ENCODE measurements at places on chromosomes 7 and 10.

- no peak for DNase-seq
These were observed 118.7 kb downstream of the C10orf105 start for GRCh38 chr10:71600849-71601248.

DNA sequence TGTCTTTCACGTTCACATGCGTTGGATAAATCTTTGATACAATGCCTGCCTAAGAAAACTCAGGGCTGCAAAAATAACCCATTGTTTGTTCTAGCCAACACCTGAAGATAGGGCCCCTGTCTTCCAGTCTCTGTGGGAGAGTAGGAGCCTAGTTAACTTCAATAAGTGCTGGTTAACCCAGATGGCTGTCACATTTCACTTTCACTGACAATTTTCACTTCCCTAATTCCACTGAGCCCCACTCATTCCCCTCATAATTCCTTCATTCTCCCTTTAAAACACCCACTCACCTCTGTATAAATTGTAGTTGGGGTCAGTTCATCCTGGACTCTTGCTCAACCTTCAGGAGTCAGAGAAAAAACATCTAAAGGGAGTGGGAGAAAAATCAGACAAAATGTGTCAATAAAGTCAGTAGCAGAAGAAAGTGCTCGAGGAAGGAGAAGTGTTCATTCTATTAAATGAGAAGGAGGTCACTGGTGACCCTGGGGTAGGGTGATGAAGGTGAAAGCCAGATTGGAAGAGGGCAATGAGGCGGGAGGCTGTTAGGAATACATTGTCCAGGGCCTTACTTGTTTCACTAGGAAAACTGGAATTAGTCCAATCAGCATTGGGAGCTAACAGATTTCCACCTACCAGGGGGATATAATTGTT, 51.2 kb upstream of the ABI1 start:
- DNase-seq: no peak

- DNase-seq: no peak
These were observed 816 bp downstream of the TECPR1 start for GRCh38 chr7:98251231-98251600.

DNA sequence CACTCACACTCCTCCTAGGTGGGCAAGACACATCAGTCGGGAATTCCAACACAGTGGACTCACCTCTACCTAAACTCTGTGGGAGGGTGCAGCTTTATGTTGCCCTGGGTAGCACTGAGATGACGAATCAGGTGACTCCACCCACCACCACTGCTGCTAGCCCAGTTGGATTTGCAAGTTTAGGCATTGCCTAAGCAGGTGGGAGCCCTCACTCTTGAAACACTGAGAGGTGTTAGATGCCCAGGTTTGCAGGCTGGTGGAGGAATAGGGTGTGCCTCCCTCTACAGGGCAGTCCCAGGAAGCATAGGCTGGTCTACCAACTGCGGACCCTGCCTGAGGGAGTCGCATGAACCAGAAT, 708.9 kb downstream of the POM121L12 start:
- DNase-seq: no peak

DNA sequence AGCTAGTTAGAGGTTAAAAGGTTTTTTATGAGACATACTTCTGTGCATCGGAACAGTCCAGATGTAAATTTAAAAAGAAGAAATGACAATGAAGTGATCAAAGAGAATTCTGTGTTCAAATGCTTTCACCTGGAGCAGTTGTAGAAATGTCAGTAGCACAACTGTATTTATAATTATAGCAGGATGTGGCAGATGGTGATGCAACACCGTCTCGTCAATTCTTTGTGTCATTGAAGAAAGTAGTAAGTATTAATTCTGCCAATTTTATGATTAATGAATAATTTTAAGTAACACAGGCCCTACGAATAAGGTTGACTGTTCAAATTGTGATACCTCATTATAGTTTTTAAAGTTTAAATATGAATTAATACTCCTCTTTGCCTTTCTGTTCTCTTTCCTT, 171.1 kb downstream of the ADK start:
- no peak for DNase-seq

DNA sequence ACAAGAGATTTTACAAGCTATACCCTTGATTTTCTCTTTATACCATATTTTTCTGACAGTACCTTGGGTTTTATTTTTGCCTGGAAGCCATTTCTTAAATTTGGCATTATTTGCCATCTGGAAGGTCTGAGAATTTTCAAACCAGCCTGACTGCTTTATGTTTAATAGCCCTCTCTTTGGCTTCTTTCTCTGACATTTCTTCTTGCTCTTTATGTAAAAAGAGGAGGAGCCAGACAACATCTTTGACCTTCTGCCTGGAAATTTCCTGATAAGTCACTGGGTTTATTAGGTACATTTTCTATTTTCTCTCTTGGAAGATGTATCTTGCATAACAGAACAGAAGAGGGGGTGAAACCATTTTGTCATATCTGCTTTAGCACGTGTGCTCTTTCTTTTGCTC, 79.6 kb downstream of the LANCL2 start:
- DNase-seq: no peak

- DNase-seq: no peak
These were observed 73.5 kb downstream of the NUDCD3 start for GRCh38 chr7:44416941-44417340.

DNA sequence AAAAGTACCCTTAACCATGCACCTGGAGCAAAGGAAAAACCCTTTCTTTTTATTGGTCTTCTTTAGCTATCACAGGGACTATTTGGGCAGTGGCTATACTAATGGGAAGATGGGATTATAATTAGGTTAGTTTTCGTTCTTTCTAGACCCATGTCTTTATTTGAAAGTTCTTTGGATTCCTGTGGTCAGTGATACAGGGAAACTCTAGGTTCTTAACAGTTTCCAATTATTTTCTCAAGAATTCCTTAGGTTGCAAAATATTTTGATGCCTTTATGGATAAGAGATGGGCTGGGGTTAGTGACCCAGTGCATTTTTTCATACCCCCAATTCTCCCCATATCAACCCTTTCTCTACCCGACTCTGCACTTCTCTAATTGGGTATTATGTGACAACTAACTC, 49.0 kb downstream of the ADD3 start:
- no peak for DNase-seq

GRCh38 chr7:31805209-31805818, 118.3 kb downstream of the PPP1R17 start:
- no peak for DNase-seq

DNA sequence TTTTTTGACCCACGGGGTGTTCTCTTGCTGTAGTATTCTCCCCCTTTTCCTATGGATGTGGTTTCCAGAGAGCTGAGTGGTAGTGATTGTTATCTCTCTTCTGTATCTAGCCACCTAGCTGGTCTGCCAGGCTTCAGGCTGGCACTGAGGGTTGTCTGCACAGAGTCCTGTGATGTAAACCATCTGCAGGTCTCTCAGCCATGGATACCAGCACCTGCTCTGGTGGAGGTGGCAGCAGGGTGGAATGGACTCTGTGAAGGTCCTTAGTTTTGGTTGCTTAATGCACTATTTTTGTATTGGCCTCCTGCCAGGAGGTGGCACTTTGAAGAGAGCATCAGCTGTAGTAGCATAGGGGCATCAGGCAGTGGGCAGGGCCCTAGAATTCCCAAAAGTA, 851 bp downstream of the HYAL4 start:
- no peak for DNase-seq

DNA sequence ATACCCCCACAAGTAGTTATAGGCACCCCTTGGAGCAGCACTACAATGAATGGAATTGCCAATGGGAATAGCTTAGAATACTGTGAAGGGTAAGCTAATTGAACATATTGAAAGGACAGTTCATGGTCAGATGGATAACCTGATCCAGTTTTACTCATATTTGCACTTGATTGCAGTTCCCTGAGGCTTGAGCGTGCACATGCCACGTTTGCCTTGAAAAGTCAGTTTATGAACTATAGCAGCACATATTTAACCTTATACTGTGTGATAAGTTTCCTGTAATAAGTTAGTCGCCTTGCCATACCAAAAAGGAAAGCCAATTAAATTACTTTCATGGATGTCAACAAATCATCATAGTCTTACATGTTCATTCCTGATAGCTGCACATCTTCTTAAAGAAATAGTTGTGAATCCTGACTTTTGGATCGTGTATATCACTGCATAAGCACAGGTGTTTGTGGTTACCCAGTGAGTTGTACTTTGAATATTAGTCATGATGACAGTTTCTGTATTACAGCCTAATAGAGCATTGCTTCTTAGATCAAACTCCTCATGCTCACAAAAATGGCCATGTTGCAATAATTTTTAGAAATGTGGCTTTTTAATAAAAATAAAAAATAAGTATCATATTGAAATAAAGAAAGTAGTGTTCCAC, 21.6 kb downstream of the DNTT start:
- peak; percentile 61 for DNase-seq

GRCh38 chr7:6238309-6238925, 34.0 kb downstream of the CYTH3 start:
- no peak for DNase-seq

DNA sequence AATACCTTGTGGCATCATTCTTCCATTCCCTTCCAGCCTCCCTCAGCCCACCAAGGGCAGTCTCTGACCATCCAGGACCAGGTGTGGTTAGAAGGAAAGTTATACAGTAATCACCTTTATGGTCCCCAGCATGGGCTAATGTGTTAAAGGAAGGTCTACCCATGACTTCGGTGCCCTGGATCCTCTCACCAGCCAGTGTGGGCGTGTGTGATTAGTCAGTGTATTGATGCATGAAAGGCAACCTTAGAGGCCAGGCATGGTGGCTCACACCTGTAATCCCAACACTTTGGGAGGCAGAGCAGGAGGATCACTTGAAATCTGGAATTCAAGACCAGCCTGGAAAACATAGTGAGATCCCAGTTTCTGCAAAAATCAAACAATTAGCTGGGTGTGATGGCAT, 88.9 kb downstream of the APBB1IP start:
- no peak for DNase-seq

- DNase-seq: no peak
These were observed 15.1 kb upstream of the NME8 start for GRCh38 chr7:37833107-37833817.

Data from GM18507 (cell line).